Amygdala (tissue), 56 donors: ENCODE measurements at places on chromosomes 1 and 21.

- no peak for DNase-seq
Observed at GRCh38 chr1:156895455-156895812, 1.9 kb downstream of the PEAR1 start.

GRCh38 chr1:116989835-116990234 lies 11.7 kb upstream of the CD101 start:
- no peak for DNase-seq

DNA sequence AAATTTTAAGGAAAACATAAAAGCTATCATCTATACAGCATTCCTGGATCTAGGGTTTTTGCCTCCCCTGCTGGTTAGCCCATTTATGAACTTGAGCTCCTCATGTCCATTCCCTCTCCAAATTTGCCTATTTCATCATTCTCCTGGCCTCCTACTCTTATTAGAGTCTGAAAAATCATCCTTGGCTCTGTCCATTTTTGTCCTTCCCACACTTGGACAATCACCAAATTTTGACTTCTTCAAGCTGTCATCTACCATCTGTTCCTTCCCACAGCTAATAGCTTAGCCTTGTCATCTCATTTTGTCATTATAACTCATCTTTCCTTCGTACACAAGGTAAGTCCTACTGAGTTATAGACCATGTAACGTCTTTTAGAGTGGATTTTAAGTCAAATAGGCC lies 2.2 kb upstream of the HENMT1 start:
- DNase-seq: no peak

DNA sequence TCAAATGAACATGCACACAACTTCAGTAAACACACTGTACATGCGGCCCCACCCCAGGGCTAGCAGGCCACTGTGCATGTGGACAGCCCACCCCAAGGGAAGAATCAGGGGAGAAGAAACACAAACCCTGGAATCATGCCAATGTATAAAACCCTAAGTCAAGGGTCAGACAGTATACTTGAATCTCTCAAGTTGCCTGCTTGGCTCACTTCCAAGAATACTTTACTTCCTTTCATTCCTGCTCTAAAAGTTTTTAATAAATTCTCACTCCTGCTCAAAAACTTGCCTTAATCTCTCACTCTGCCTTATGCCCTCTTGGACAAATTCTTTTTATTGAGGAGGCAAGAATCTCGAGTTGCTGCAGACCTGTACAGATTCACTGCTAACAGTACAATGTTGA lies 231.2 kb upstream of the CACYBP start:
- no peak for DNase-seq

DNA sequence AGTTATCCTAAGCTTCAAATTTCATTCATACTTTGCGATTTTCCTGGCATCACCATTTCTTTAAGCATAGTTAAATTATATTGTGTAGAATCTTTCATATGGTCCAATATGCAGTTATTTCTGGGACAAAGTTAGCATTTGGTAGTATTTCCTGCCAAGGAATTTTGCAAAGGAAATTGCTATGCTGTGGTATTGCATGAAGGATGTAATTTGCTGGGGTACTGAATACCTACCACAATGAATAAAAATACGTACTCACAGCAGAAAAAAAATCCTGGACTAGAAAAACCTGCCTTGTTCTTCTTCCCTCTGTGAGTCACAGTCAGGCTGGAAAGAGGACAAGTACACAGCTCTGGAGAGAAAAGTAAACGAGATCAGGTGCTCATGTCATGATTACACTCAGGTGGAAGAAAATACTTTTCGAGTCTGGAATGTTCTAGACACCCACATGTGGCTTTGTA lies 241.2 kb downstream of the PTBP2 start:
- DNase-seq: no peak

DNA sequence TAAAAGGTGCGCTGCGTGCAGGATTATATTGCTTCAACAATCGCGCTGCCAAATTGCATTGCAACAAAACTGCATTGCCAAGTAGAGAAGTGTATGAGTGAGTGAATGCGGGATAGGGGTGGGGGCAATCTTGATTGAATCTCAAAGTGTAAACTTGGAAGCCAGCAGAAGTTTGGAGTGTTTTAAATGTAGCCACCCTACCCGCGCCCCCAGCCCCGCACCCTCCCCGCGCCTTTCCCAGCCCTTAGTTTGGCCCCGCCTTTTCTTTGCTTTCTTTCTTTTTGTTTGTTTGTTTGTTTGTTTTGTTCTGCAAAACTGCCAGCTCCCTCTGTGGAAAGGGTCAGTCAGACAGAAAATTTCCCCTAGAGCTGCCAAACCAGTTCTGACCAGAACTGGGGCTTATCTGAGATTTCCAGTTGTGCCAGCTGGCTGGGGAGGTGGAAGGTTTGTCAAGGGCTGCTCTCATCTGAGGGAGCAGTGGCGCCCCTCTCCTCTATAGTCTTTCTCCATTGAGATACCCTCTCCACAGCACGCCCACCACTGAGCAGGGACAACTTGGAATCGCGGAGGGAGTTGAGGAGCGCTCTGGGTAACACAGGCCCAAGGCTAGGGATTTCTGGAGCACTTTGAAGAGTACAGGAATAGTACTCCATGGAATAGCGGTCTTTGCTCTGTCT lies 666 bp upstream of the BEND5 start:
- peak; percentile 48 for DNase-seq

DNA sequence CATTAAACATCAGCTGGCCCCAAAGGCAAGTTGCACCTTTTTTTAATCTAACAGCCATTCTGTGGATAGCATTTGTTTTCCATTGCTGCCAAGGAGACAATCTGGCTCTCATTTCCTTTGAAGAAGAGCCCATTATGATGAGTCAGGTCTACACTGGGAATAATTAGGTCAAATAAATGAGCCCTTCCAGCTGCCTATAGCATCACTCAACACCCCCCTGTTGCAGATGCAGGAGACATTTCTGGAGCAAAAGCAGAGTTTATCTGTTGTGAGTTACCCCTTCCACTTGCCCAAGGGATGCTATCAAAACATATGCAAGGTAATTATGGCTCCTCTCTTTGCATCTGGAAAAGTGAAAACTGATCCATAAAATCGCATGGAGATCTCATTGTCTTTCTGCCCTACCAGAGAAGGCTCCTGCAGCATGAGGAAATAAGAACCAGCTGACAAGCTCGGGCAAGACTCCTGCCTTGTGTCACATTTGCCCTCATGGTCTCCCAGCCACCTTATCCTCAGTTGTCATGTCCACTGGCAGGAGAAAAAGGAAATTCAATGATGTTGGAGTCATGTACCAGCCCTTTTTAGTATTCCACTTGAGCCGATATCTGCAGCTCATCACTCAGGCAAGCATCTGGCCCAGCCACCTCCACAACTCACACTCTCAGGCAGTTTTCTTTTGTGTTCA lies 135.9 kb downstream of the SLC30A10 start:
- no peak for DNase-seq

DNA sequence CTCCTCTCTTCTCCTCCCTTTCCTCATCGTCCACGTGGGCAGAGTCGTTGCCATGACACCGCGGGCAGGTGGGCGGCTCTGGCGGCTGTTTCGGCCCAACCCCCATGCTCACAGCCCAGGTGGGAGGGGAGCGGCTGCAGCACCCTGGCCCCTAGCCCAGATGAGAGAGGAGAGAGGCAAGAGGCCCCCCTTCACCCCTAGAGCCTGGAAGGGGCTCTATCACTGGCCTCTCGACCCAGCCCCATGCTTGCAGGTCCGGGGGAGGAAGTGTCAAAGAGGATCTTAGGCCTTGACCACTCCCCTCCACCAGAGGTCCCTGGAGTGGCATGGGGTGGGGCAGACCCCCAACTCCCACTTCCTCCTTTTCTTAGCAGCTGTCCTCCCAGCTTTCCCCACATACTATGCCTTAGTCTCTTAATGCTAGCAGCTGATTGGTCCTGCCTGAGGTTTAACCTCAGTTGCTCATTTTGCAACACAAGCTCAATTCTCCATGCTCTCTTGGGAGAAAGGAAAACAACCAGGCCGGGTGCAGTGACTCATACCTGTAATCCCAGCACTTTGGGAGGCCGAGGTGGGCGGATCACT lies 10.4 kb downstream of the DLGAP3 start:
- DNase-seq: no peak

GRCh38 chr1:201134405-201134804 lies 7.4 kb upstream of the ASCL5 start:
- no peak for DNase-seq

DNA sequence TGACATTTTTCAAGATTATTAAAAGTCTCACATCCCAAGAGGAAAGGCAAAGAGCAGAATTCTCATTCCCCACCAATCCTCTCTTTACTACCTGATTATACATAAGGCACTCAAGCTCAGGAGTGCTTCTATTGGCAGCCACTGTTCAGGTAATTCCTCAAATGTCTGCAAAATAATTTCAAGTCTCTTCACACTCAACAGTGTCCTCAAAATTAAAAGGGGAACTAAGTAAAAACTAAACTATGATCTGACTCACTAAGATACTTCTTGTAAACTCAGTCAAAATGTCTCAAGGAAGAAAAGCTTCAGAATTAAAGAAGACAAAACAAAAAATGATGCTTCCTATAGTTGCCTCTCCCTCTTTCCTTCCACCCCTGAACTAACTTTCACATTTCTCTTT lies 135.6 kb downstream of the GPATCH2 start:
- DNase-seq: no peak

- DNase-seq: no peak
Observed at GRCh38 chr21:45386336-45386727, 18.6 kb upstream of the COL18A1 start.

DNA sequence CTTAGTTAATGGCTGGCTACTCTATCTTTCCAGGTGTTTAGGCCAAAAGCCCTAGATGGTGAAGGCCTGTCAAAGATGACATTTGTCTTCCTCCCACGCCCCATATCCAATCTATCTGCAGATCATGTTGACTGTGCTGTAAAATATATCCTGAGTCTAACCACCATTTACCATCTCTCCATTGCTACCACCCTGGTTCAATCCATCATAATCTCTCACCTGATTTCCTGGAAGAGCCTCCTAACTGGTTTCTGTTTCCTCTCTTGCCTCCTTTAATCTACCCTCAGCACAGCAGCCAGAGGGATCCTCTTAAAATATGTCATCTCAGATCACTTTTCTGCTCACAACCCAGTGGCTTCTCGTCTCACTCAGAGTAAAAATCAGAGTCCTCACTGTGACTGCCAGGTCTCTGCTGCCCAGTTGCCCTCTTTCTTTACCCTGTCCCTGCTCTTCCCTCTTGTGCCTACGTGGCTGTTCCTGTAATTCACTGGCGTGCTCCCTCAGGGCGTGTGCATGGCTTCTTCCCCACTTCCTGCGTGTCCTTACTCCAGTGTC lies 17.8 kb downstream of the TMEM50A start:
- DNase-seq: no peak
